Stimulated activated CD4-positive, alpha-beta T cell treated with anti-CD3 and anti-CD28 coated beads, Interleukin-15, amount 100 ng/mL, for 1 hour (primary cell): ENCODE measurements at places on chromosomes 6 and 20.

DNA sequence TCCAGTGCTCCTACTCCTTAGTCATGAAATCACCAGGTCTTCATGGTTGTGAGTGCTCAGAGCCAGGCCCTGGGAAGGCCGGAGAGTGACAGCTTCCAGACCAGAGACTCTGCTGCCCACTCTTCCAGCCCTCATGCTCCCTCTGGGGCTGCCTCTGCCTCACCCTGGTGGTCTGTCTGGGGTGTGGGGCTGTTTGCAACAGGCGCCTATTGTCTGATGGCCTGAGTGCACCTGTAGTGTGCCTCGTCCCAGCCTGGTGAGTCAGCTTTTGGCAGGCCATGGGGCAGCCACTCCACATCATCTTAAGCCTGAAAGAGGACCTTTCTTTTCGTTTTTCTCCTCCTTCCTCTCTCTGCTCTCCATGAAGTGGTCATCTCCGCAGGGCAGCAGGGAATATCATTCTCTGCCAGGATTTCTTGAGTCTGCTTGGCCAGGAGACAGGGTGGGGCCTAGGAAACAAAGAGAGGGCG, 173.8 kb downstream of the VEGFA start:
- no peak for DNase-seq

DNA sequence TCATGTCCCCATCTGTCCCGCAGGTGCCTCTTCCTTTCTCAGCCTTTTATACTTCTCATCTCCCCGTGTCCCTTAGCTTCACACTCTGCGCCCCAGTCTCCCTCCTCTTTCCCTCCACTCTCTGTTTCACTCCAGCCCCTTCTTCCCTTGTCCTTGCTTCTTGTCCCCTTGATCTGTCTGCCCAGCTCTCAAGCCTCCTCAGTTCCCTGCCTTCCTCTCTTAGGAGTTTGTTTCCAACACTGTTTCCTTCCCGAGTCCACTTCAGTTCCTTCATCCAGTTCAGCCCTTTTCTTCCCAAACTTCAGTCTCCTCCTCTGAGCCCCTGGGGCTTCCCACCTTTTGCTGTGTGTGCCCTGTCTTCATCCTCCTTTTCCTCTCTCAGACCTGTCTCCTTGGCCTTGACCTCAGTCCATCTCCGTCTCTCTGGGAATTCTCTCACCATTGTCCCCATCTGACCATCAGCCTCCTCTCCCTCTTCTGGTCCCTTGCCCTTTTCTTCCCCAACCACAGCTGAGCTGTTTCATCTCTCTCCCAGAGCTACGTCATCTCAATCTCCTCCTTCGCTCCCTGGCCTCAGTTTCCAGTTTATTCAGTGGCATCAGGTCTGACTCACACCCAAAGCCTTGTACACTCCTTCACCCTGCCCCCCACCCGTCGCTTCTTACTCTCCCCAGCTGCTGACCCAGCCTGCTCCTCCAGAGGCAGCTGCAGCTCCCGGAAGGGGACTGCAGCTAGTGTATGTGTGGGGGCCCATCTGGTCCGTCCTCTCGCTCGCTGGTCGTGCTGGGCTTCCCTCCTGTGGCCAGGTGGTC, 2.7 kb upstream of the DDR1 start:
- DNase-seq, result no peak

DNA sequence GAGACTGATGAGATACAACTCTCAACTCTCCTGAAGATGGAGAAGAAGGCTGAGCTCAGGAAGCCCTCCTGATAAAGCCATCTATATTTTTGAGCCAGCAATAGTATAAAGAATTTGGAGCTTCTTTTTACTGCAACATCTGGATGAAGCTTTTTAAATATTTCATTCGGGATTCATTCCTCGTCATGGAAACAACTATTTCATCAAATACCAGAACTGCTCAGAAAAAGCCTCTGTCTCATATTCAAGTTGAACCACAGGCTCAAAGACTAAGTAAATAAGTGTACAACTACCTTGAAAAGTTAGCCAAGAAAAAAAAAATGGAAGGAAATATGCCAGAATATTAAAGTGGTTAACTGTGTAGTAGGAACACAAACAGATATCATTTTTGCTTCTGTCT, 37.8 kb downstream of the PTPRT start:
- DNase-seq, result no peak

DNA sequence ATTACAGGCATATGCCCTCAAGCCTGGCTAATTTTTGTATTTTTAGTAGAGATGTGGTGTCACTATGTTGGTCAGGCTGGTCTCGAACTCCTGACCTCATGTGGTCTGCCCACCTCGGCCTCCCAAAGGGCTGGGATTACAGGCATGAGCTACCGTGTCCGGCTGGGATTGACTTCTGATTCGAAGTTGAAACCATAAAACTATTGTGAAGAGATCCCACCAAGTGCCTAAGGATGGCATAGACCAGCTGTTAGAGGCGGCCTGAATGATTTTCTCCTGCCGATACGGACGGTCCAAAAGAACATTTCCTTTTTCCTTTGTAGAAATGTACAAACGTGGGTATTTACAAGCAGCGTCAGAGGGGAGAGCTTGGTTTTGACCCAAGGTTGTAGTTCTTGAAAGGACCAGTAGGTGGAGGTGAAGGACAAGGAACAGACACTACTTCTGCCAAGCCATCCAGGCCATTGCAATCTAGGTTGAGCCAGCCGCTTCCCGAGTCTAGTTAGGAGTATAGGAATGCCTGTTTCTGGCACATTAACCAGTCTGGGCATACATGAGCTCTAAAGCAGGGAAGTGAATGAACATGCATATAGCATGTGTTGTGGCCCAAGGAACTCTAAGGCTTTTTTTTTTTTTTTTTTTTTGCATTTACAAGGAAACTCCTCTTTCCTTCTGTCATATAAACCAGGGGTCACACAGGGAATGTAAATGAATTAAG, 29.0 kb downstream of the MOCS3 start:
- DNase-seq, result no peak

GRCh38 chr6:19463250-19463649, 373.9 kb upstream of the ID4 start:
- DNase-seq, result no peak

GRCh38 chr20:5735845-5736510, 14.2 kb upstream of the SHLD1 start:
- no peak for DNase-seq

DNA sequence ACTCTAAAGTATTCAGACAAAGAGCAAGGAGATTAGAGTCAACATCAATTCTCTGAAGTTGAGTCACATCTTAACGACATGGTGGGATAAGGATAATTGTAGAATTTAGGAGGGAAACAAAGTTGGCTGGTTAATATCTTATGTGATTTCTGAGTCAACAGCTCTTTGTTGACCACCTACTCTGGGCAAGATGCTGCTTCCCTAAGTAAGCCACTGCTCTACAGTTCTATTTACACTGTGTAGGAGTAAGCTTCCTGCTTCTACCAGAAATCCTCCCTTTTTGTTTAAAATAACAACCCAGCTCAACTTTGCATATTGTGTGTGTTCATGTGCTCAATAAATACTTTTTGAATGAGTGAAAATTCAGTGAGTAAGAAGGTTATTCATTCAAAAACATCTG, 3.1 kb downstream of the HS3ST5 start:
- DNase-seq, result no peak

- no peak for DNase-seq
Measured at GRCh38 chr20:54122189-54122588, 51.6 kb downstream of the CYP24A1 start.

- DNase-seq, result no peak
Measured at GRCh38 chr20:45827030-45827652, at the start of gene TNNC2. TSS of gene TNNC2 (minus strand) at chr20:45827312. CDS start at chr20:45827248, 64 bp downstream.

DNA sequence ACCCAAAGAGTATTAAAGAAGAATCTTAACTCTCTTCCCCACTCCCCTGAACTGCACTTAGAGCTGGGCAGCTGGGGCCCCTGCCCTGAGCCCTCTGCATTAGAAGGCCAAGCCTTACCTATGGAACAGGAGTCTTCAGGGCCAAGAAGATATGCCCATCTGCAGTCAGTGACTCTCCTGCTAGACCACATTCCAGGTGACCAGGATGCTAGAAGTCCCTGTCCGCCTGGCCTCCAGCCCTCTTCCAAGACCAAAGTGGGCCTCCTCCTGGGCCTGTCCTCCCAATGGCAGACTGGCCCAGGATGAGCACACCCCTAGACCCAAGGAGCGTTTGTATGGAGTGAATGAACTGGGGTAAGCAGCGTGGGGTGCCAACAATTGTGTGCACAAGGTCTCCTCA, 259.1 kb downstream of the LY86 start:
- DNase-seq, result no peak

- DNase-seq, result no peak
Measured at GRCh38 chr6:154749341-154749740, 16.1 kb downstream of the SCAF8 start.
